HEK293T (cell line): ENCODE measurements at places on chromosomes 13 and 19.

DNA sequence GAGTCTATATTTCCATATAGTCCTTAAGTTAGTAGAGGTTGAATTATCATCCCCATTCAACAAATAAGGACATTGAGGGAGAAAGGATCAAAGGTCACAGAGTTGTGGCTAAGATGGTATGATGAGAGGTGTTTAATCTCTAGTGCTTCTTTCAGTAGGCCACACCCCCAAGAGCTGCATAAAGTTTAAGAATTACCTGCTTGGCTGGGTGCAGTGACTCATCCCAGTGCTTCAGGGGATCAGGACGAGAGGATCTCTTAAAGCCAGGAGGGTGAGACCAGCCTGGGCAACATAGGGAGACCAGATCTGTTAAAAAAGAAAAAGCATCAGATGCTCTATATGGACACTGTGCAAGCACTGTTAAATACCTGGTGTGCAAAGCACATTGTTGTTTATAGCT lies 560.0 kb upstream of the KLHL1 start:
- DNase-seq: no peak

DNA sequence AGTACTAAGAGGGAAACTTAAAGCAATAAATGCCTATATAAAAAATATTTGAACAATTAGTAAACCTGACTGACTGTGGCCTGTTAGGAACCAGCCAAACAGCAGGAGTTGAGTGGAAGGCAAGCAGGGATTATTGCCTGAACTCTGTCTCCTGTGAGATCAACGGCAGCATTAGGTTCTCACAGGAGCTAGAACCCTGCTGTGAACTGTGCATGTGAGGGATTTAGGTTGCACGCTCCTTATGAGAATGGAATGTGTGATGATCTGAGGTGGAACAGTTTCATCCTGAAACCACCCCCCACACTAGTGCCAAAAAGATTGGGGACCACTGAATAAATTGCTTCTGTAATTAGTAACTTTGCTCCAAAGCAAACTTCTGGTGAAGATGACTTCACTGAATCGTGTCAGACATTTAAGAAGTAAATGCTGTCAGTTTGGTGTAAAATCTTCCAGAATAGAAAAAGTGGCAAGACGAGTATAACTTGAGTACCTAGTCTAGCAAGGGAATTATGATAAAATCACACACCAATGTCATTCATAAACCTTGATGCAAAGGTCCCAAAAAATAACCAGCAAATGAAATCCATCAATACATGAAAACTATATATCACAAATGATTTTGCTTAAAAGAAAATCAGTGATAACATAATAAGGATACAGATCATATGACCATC lies 53.8 kb downstream of the SLC6A16 start:
- DNase-seq: peak; percentile 30

DNA sequence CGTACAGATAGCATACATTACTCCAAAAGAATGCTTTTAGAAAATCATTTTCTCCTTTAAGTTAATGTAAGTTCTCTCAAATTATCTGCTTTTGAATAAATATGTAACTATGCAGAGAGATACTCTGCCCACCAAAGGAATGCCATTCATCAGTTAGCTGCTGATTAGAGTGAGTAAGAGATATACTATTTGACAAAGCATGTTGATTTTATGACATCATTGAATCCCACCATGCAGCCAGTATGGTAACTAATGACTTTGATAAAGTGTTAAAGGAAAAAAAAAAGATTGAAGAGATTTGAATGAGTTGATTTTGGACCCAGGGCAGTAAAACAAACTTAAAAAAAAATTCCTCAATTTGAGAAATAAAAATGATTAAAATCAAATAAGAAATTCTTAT lies 521.5 kb downstream of the SLITRK6 start:
- DNase-seq: no peak

DNA sequence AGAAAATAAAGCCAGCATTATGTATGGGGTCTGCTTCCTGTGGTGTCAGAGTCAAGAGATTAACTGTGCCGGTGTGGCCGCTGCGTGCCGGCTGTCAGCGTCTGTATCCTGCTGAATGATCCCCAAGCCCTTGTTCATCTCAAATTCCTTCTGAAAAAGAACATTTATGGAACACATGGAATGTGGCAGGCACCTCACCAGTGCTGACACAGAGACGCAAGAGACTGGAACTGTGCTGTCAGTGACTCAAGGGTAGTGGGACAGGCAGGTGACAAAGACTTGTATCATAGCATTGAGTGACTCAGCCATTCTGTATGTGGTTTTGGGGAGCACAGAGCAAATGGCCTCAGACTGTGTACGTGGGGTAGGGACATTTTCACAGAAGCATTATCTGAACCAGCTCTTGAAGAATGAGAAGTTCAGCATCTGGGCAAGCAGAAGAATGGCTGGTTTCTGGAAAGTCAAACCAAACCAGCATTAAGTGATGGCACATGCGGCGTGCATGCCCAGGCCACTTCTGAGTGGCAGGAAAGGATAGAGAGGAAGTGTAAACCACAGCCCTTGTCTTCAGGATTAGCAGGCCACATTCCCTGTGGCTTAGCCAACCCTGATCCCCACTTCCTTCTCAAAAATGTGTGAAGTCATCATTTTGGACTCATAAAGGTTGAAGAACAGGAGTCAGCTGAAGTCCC lies 54.0 kb upstream of the IRS2 start:
- DNase-seq: no peak

DNA sequence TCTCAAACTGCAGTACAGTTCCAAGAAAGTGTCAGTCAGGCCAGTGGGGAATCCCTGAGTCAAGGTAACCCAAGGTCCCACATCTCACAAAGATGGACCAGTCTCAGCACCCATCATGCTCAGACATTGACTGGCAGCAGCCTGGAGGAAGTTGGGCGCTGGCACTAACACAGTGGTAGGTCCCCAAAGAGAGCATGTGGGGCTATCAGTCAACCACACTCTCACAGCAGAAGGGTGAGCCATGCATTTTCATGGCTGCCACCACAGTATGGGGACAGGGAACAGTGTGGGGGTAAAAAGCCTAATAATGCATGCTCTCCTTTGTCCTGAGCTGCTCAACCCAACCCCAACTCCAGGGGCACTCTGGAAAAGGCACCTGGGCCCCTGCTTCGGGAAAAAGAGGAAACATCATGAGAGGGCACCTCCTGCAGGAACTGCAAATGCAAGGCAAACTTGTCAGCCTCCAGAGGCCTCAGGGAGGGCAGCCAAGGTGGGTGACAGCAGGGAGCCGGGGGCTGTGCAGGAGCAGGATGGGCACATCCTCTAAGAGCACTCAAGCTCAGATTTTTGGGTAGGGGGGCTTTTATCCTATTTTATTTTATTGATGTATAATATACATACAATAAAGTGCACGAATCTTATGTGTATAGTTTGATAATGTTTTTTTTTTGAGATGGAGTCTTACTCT lies 9.5 kb upstream of the PLEKHF1 start:
- no peak for DNase-seq

GRCh38 chr13:94333131-94333820 lies 146.2 kb downstream of the DCT start:
- DNase-seq: no peak

DNA sequence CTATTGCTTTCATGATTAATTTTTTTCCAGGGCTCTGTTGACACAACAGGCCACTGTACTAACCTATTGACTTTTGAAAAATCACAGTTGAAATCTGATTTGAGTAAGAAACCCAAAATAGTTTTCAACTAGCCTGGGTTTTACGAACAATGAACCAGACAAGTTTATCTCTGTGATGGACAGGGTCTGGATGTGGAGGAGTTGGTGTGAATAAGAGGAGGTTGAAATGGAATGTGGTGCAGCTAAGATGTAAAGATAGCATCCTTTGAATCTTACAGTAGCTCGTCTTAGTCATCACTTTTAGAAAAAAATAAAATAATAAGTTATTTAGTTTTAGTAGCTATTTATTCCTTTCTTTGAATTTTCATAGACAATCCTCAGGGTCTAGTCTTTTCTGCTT lies 8.3 kb upstream of the OXGR1 start:
- DNase-seq: no peak

- no peak for DNase-seq
These were observed 145.1 kb downstream of the LACC1 start for GRCh38 chr13:44024846-44025195.

DNA sequence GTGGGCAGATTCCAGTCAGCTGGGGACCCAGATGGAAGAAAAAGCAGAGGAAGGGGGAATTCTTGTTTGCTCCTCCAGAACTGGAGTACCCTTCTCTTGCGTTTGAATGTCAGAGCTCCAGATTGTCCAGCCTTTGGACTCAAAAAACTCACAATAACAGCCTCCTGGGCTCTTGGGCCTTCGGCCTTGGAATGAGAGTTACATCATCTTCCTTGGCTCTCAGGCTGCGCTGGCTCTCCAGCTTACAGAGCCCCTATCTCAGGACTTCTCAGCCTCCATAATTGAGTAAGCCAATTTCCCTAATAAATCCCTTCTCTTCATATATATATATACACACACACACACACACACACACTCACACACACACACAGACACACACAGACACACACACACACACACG lies 1215.7 kb upstream of the SLC10A2 start:
- no peak for DNase-seq

- no peak for DNase-seq
These were observed 20.7 kb upstream of the HMGB1 start for GRCh38 chr13:30486230-30487074.
